B cell (primary cell): ENCODE measurements at places on chromosomes 16 and 17. TPM values are rescaled to one million over a fixed set of nuclear protein-coding genes. Genes with fewer than 3 reads are reported as not detected.
A peak's percentile ranks its signal among the peaks of the same experiment; 100 is the strongest.

The TEKT1 gene
- not detected in 2 replicates for total RNA-seq

The RBFOX1 gene
- not detected in 2 replicates for total RNA-seq

The CALCOCO2 gene
- total RNA-seq: 139 and 148 TPM in 2 replicates

The CNGB1 gene
- total RNA-seq: not detected in 2 replicates

The PLA2G10 gene
- total RNA-seq: not detected in 2 replicates

The ADGRG1 gene
- 0.20 and 0.78 TPM in 2 replicates for total RNA-seq

The PIRT gene
- total RNA-seq: not detected in 2 replicates

The CLEC10A gene
- 0.24 TPM in 1 of 2 replicates, not detected in the other for total RNA-seq

The TLCD3B gene
- total RNA-seq: not detected in 2 replicates

The BMERB1 gene
- 11.2 and 13.5 TPM in 2 replicates for total RNA-seq

- DNase-seq: no peak
Observed at GRCh38 chr16:1548727-1549126, 15.3 kb downstream of the TMEM204 start.

- DNase-seq: no peak
Observed at GRCh38 chr16:1640261-1640941, 28.2 kb downstream of the CRAMP1 start.

GRCh38 chr16:63289834-63290460, 1253.7 kb upstream of the CDH8 start:
- no peak for DNase-seq

GRCh38 chr17:2391597-2392251, 9.1 kb downstream of the MNT start:
- no peak for DNase-seq

DNA sequence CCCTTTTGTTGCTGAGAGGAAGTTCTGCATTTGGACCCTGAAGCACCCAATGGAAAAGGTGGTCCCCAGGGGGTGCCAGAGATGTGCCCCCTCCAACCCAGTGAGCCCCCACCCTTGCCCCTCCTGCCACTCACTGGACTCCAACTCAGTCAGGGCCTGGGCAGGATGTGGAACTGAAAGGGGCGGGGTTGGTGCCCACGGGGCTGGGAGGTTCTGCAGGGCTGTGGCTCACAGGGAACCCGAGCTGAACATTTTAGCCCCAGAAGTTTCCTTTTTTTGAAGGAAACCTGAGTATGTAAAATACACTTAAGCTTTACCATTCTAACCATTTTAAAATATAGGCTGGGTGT, 15.8 kb upstream of the OGFOD3 start:
- peak; percentile 76 for DNase-seq

- DNase-seq: no peak
Observed at GRCh38 chr17:67216578-67217320, 28.2 kb downstream of the HELZ start.

- DNase-seq: no peak
Observed at GRCh38 chr17:50352072-50352692, 6.3 kb downstream of the XYLT2 start.

DNA sequence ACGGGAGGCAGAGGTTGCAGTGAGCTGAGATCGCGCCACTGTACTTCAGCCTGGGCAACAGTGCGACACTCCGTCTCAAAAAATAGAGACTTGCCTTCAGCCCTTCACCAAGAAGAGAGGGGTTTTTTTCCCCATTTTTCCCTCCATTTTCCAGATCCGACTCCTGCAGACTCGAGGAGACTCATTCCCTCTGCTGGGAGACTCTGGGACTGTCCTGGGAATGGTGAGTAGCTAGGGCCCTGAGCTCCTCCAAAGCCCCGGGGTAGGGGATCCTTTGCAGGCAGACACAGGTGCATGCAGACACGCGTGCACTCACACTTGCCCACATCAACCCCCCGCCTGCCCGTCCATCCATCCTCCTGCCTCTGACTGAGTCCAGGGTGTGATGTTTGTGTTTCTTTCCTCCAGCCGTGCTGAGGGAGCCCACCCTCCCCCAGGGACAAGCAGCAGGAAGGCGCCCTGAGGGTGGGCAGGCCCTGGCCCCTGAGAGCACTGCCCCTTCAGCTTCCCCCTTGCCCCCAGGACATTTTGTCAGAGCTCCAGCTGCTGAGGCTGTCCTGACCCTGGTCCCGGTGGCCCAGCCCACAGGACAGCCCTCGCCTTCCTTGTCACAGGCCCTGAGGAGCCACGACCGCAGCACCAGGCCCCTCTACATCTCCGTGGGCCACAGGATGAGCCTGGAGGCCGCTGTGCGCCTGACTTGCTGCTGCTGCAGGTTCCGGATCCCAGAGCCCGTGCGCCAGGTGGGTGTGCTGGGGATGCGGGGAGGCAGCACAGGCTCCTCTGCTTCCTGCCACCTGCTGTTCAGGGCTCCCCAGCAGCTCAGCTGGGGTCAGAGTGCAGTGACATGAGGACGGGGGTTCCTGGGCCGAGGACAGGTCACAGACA, 10.2 kb downstream of the ENDOV start:
- peak; percentile 29 for DNase-seq

- DNase-seq: peak; percentile 4
Observed at GRCh38 chr16:31134625-31135534, 647 bp downstream of the PRSS8 start.

- no peak for DNase-seq
Observed at GRCh38 chr17:72351365-72351764, 230.5 kb downstream of the SOX9 start.

GRCh38 chr16:60636117-60636516, 1400.1 kb downstream of the CDH8 start:
- DNase-seq: no peak

GRCh38 chr17:49146620-49147306, 14.2 kb downstream of the B4GALNT2 start:
- DNase-seq: no peak

- DNase-seq: no peak
Observed at GRCh38 chr17:70276906-70277305, 107.6 kb downstream of the KCNJ2 start.

DNA sequence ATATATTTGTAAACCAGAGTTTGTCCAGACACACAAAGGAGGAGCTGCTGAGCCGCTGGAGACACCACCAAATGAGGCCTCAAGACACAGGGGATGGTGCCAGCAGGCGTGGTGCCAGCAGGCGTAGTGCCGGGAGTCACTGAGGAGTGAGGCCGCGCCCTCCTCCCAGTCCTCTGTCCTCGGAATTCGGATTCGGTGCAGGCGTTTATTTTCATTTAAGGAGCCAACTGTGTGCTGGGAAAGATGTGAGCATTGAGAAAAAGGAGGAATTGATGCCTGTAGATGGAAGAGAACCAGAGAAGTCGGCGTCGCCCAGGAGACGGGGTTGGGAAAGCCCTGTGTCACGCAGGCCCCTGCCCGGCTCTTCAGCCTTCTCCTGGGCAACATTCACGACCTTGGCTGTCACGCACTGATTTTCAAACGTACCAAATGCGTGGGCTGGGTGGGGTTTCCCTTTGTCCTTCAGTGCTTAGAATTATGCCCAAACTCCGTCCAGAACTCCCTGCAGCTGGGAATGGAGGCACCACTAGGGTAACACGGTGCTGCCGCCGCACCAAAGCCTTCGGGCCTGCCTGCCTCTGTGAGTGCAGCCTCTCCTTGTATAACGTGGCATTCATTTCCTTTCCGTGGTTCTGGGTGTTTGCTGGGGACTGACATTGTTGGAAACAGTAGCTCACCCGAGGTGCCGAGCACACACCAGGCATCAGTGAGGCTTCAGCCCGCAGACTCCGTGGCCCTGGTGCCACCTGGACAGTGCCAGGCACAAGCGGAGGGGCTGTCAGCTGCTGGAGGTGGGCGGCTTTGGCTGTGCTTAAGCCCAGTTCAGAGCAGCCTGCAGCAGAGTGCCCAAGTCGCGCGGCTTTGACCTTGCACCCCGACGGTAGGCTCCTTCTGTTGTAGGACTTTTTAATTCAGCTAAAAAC, 49.0 kb upstream of the CHMP6 start:
- no peak for DNase-seq

DNA sequence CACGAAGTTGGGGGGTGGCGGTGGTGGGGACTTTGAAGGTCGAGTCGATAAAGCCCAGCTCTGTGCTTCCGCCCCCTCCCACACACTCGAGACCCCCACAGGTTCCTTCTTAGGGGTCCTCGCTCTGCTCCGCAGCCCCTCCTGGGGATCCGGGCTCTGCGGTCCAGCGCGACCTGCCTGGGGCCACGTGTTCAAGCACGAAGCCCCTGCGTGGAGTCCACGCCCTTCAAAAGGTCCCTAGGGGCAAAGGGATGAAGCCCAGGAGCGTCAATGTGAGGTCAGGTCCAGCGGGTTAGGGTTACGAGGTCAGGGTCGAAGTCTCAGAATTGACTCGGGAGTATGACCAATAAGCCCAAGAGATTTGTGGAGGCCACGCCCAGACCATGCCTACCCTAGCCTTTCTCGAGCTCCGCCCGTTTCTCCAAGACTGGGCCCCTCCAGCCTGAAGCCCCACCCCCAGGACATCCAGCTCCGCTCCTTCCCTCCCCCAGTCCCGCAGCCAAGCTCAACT, 786 bp upstream of the CACNA1G start:
- DNase-seq: peak; percentile 58

DNA sequence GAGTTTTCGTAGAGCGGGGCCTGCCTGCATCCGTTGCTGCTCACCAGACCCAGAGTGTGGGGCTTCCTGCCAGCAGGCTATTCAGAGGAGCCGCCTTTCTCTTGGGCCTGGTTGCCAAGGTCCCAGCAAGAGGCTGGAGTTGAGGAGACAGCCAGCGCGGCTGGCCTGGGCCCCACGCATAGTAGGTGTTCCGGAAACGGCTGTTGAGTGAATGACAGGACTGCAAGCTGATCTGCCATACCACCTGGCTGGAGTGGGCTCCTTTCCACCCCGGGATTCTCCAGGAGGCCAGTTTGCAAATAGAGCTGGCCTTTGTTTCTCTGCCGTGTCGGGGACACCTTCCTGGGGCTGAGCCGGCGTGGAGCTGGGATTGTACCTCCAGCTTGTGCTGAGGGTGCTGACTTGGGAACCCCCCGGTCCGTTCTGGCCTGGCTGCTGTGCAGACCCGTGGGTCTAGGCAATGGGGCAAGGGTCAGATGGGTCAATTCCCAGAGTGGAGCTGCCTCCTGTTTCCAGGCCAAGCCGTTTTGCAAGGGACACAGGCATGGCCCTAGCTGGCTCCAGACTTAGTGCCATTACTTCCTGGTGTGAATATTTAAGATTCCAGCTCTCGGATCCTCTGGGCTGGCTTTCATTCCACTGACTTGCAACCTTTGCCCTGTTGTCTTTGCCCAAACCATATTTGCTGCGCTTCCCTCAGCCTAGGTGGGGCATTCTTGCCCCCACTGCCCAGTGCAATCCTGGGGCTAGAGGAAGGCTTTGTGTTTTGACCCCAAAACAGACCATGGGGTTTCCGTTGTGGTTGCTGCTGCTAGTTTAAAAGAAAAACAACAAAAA, 68.8 kb downstream of the CMIP start:
- DNase-seq: no peak

GRCh38 chr17:40958086-40958953, 8.4 kb downstream of the KRT39 start:
- no peak for DNase-seq

GRCh38 chr17:80476877-80477646, 655 bp upstream of the NPTX1 start:
- DNase-seq: peak; percentile 60

GRCh38 chr17:74646231-74646630, 22.7 kb upstream of the CD300E start:
- peak; percentile 60 for DNase-seq

DNA sequence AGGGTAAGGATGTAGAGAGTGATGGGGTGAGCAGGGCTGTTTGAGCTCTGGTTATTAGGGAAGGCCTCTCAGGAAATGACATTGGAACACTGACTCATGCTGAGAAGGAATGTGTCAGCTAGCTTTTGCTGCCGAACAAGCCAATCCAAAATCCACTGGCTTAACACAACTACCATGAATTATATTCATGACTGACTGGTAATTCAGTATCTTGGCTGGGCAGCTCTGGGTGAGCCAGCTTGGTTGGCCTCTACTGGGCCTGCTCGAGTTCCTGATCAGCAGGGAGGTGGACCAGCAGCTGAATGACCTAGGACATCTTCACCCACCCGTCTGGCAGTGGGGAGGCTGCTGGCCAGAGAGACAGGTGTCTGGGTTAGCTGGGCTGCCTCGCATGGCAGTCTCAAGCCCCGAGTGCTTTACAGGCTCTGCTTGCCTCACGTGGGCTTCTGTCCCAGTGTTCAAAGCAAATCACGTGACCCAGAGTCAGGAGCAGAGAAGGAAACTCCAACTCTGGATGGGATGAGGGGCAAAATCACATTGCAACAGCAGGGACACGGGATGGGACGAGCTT, 209.4 kb downstream of the KATNIP start:
- DNase-seq: no peak

DNA sequence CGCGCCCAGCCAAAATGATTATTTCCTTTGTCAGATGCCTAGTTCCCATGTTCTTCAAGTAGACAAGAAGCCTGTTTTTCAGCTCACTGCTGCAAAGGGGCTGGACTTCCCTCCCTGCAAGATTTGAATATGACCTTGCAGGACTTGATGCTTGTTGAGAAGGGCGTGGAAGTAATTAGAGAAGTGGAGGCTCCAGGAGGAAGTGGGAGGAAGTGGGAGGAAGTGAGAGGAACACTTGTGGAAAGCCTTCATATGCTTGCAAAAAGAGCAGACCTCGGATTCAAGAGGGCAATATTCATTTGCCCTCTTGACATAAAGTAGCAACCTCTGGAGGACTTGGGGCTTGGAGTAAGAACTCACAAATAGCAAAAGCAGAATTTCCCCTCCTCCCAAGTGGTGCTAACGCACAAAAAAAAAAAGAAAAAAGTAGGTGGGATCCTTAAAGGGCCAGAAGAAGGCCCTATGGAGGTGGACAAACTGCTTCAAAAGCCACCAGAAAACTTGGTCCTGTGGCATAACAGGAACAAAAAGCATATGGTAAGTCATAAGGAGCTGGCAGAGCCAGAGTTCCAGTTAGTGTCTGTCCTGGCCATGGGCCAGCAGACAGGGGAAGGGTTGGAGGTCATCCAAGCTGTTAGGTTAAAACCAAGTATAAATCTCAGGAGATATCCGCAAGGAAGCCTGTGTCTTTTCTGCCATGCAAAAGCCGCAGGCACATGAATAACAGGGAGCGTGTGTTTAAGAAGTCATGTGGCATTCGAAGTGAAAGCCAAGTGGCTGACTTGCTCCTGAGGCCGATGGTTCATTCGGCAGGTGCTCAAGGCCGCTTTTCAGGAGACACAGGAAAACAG, 20.6 kb upstream of the PRKAR1A start:
- DNase-seq: peak; percentile 52

DNA sequence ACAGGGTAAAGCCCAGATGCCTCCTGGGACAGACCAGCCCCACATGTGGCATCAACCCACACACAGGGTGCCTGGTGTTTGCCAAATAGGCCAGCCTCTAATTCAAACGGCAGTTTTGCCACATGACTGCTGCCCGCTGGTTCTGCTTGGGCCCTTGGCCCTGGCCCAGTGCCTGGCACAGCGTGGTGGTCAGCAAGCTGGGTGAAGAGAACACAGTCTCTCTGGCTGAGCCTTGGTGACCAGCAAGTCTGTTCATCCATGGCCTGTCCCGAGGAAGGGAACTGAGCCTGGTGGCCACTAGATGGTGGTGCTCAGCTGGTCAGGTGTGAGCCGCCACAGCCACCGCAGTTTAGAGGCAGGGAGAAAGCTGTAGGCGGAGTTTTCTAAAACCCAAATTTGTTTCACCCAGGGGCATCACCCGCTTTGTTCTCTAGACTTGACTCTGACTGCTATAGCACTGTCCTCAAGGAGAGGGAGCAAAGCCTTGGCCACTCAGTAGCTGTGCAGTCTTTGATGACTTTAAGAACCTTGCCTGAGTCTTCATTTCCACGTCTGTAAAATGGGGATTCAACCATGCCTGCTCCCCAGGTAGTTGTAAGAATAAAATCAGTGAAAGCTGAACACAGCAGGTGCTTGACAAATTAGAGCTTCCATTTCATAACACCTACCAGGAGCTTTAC, 4.7 kb upstream of the GFAP start:
- DNase-seq: peak; percentile 73

- DNase-seq: no peak
Observed at GRCh38 chr17:81094509-81095382, 59.8 kb downstream of the BAIAP2 start.
